Esophagus muscularis mucosa (tissue), 4 donors: ENCODE measurements at places on chromosomes 13 and 19. TPM values are rescaled to one million over a fixed set of nuclear protein-coding genes. Genes with fewer than 3 reads are reported as not detected.

- H3K27me3 ChIP-seq: no peaks in the 10 kb centered on the region
- no peaks in the 10 kb centered on the region for H3K4me1 ChIP-seq
- no peak overlapping the region for H3K27ac ChIP-seq
- no peaks in the 10 kb centered on the region for H3K36me3 ChIP-seq
- DNase-seq: peak; percentile 60
Measured at GRCh38 chr19:32201636-32202051, 143.8 kb upstream of the ZNF507 start.

The HSPB6 gene
- total RNA-seq: 64.4 TPM

The TMEM150B gene
- total RNA-seq: 3.6 TPM

DNA sequence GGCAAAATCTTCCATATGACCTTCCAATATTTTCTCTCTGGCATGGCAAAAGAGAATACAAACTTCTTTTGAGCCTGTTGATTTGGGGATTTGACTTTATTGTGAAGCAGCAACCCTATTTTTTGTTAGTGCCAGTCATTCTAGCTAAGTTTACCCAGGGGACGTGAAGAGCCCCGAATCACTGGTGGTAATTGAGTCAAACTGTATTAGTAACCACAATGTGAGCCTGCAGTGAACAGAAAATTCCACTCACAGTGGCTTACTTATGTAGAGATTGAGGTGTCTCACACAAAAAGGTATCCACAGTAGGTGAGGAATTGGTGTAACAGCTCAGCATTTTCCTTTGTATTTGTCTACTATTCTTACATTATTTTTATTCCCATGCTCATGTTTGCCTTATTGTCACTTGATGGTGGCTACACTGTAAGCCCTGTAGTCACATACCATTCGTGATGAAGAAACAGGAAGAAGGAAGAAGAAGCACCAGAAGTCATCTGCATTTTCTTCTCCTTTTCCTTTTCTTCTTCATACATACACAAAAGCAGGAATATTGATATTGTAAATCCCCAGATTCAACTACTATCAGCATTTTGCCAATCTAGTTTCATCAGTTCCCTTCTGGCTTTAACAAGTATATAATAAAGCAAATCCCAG is 33.3 kb upstream of the MYCBP2 start:
- H3K27me3 ChIP-seq: no peaks in the 10 kb centered on the region
- no peak overlapping the region for H3K4me3 ChIP-seq
- H3K36me3 ChIP-seq: no peaks in the 10 kb centered on the region

The FAM216B gene
- total RNA-seq: not detected

The VAV1 gene
- 8.0 TPM for total RNA-seq

The GPR4 gene
- 6.6 TPM for total RNA-seq

DNA sequence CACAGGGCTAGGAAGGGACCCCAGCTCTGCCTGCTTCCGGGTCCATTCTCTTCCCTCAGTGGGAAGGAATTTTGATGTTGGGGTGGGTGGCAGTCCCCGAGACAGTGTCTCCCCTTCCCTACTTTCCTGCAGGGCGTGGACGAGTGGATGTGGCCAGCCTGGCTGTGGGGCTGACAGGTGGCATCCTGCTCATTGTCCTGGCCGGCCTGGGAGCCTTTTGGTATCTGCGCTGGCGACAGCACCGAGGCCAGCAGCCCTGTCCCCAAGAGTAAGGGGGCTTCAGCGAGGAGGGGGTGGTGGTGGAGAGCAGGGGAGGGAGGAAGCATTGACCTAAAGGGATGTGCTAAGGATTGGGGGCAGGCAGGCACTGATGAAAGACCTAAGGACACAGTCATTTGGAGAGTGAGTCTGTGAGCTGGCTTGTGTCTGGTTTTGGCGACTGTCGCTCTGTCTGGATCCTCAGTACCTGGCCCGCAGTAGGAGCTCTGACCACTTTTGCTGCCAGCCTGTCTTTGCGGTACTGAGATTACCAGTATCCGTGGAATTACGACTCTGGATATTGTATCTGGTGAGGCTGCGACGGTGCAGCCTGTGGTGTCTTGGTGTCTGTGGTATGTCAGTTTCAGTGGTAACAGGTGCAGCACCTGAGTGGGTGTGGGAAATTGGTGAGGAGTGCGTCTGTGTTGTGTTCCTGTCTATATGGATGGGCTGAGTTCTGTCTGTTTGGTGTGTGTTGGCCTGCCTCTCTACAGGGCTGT is 2.4 kb upstream of the PRR12 start:
- H3K36me3 ChIP-seq: no peaks in the 10 kb centered on the region
- no peak overlapping the region for H3K27ac ChIP-seq
- DNase-seq: no peak
- H3K4me3 ChIP-seq: no peak overlapping the region
- H3K4me1 ChIP-seq: peaks cover 15% of the 10 kb centered on the region

- no peaks in the 10 kb centered on the region for H3K27me3 ChIP-seq
- H3K36me3 ChIP-seq: peaks cover 9% of the 10 kb centered on the region
- no peak overlapping the region for H3K4me3 ChIP-seq
- H3K4me1 ChIP-seq: peaks cover 4% of the 10 kb centered on the region
- no peak overlapping the region for H3K27ac ChIP-seq
Measured at GRCh38 chr13:99264051-99264450, 5.9 kb upstream of the GPR18 start.

The TMEM145 gene
- not detected for total RNA-seq
